ENCODE measurements at places on chromosomes 4 and X.

- DNase-seq: peak; percentile 36
Measured at GRCh38 chrX:3638280-3638873, 75.1 kb downstream of the PRKX start.

- no peak for DNase-seq
Measured at GRCh38 chrX:110395877-110396276, 37.2 kb downstream of the RTL9 start.

DNA sequence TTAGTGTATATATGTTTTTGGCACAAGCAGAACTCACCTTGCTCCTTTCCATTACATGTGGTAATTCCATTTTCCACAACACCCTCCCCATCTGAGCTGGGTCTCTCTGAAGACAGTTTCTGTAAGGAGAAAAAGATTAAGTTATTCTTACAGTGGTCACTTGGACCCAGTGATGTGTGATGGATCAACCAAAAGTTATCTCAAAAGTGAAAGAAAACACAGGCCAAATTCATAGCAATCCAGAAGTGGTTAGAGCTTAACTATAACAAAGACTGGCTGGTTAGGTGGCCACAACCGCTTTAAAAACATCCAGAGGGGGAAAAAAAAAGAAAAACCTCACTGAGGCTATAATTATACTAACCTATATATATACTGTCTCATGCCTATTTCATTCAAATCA lies 123.7 kb downstream of the AFAP1 start:
- DNase-seq: no peak

- no peak for DNase-seq
Measured at GRCh38 chr4:154911097-154911496, 130.0 kb downstream of the RBM46 start.

DNA sequence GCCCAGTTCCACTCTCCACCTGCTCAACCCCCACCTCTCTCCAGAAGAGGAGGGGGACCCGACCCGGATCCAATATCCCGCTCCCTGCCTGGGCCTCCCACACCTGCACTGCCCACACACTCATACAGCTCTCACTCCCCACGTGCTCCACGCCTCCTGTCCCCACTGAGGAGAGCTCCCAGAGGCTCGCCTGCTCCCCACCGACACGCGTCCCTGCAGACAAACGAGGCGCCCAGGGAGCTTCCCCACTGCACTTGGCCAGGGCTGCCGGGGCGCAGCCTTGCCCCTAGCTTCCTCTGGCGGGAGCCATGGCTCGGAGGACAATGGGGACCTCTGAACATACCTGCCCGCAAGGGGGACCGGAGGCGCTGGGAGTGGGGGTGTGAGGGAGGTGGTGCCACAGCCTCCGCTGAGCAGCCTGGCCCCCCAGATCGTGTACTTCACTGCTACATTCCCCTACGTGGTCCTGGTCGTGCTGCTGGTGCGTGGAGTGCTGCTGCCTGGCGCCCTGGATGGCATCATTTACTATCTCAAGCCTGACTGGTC lies 5.0 kb downstream of the SLC6A8 start:
- DNase-seq: no peak

DNA sequence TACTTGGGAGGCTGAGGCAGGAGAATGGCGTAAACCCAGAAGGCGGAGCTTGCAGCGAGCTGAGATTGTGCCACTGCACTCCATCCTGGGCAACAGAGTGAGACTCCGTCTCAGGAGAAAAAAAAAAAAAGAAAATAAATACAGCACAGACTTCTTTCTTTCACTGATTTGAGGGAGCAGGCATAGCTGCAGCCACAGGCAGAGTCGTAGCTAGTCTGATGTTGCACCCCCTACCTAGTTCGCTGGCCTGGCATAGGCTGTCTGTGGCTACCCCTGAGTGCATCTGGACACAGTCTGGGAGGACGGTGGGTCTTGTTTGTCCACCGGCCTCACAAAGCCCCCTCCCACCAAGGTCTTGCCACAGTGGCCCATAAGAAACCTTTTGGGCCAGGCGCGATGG lies 21.4 kb downstream of the IL3RA start:
- DNase-seq: no peak

DNA sequence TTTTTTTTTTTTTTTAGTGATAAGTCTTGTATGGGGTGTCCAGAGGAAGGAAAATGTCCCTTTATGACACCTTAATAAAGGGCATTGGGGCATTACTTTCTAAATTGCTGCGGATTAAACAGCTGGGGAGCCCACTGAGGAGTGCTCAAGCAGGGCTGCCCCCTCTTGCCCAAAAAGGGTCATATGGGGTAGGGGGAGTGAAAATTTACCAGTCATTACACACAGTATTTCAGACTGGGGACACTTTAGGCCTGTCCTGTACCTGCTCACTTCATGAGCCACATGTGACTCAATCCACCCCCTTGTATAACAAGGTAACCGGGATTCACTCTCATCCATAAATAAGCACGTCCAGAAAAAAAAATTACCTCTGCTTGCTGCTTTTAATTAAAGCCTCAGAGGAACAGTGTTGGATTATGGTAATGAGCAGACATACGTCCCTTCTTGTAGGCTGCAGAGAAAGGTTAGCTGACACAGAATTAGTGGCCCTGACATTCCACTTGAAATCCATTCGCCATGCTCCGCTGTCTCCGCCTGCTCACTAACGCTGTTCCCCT lies 1.8 kb downstream of the PRDM8 start:
- no peak for DNase-seq

DNA sequence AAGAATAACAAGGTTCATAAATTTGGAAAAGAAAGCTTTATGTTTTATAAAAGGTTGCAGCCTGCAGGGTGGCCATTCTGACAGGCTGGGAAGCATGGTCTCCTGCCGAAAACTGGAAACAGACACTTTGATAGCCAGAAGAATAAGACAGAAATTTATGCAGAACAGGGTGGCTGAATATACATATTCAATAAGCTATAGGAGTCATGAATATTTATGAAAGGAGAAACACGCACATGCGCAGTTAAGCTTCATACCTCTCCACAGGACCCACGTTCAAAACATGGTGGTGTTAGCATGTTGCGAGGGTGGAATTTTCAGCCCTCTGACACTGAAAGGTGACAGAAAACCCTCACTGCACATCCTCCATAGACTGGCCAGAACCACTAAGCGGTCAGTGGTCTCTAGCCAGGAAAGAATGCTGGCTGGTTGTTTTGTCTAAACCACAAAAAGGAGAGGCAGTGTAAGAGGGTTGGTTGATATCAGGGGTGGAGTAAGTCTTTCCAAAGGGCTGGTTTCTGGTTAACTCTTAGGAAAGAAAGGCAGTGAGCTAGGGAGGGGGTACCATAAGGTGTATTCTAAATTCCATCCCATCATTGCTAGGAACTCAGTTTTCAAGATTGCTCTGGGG lies 58.2 kb downstream of the ANXA10 start:
- DNase-seq: no peak

GRCh38 chrX:26672571-26672970 lies 456.6 kb downstream of the MAGEB5 start:
- DNase-seq: no peak

GRCh38 chr4:67459164-67459563 lies 86.1 kb downstream of the CENPC start:
- DNase-seq: no peak

- no peak for DNase-seq
Measured at GRCh38 chrX:46268412-46268811, 276.8 kb downstream of the ZNF674 start.

GRCh38 chrX:50100188-50100587 lies 100.6 kb downstream of the AKAP4 start:
- no peak for DNase-seq

DNA sequence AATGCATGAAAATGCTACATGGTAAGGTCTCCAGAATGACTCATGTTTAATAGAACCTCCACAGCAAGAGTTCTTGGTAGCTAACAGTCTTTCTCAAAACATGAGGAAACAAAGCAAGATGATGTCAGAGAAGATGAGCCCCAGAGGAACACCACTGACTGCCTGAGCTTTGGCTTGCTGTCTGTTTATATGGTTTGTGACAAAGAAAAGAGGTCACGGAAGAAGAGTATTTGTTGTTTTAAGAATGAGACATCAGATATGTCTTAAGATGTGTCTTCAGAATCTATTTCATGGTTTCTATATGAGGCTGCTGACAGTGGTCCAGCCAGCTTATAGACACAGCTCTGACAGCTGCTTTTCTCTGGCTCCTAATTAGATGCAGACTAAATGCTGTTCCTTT lies 18.8 kb upstream of the AREG start:
- peak; percentile 76 for DNase-seq

DNA sequence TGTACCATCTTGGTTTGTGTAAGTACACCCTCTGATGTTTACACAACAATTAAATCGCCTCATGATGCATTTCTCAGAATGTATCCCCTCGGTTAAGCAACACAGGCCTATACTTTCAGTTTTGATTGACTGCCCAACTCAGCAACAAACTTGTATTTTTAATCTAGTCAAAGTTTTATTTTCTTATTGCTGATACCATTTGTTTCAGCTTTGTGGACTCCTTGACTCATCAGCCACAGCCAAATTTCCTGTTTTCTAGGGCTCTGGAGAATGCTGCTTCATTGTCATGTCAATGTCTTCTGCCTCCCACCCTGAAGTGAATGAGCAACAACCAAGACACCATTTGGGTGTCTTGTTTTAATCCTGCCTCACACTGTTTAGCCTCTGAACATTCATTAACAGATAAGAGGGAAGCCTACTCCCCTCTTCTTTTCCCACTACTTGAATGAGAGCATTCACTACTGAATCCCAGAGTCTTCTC lies 14.0 kb downstream of the BBS12 start:
- no peak for DNase-seq

DNA sequence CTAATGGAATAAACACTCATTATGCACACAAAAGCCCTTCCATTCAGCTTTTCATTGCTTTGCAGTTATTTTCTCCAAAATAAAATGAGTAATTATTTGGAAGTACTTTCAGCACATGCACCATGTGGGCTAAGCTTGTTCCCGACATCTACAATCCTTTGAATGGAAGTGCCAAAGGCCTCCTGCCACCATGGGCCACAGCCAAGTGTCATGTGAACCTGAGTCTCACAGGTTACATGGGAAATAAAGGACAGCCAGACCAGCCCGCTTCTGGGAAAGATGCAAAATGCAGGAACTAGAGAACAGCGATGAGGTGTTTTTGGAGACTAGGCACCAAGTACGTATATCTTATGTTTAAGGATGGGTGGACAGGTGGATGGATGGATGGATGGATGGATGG lies 181.8 kb downstream of the AFF2 start:
- DNase-seq: no peak

DNA sequence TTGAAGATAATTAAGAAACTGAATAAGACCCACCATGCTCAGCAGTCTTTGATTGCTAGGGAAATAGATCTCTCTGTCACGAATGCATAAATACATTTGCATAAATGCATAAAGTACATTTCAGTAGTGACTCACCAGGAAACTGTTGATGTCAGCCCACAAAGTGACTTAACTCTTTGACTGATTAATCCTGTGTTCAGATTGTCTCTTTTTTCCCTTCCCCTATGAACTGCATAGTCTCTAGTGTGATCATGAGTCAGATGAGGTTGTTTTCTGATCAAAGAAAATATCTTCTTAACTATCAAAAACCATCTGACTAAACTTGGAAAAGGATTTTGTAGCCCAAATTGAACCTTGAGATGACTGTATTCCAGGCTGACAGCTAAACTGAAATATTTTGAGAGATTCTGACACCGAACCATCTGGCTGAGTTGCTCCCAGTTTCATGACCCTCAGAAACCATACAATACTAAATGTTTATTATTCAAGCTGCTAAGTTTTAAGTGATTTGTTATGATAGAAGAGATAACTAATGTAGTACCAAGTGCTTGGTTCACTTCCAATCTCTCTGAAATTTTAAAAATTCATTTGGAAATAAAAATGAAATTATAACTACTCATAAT lies 1381.5 kb upstream of the AGA start:
- no peak for DNase-seq

GRCh38 chr4:87819281-87819919 lies 13.4 kb upstream of the MEPE start:
- peak; percentile 36 for DNase-seq

DNA sequence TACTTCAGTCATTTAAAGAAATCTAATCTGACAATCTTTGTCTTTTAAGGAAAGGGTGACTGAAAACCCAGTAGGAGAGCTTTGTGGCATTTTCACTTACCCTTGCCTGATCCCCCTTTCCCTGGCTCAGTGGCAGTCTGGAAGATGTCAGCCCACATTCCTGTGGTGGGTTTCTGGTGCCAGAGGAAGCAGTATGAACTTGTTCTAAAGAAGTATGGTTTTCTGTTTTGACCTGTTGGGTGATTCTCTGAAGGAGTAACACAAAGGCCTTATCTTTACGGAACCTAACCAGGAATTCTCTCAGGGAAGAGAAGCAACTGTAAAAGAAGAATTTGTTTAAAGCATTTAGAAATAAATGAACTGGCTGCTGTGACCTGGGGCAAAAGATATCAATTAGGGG lies 41.9 kb downstream of the BMP15 start:
- DNase-seq: no peak

- peak; percentile 3 for DNase-seq
Measured at GRCh38 chr4:54281054-54281766, 52.1 kb downstream of the PDGFRA start.

GRCh38 chr4:88130544-88131305 lies 27.7 kb downstream of the ABCG2 start:
- DNase-seq: no peak

DNA sequence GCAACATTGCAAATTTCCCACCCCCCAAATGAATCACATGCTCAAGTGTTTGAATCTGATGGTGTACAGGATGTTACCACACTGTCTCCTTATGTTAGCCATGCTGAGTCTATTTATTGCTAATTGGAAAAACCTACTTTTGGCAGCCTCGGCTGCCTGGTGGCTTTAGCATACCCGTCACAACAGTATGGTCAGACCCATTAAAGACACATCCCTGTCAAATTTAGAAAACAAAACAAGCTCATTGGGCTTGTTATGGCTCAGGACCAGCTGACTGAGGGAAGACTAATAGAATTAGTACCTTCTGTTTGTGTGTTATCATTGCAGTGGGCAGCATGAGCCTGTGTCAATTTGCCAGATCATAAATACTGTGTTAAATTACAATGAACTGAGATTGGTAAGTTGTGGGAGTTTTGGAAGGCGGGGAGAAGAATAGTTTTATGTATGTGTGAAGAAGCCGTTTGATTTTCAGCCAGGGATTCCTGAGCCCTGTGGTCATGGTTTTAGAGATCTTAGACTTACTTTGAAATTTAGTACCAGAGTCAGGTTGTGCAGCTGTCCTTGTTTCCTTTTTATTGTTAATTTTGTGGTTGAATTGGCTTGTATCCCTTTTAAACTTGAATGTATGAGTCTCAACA lies 66.8 kb downstream of the POLA1 start:
- DNase-seq: no peak

GRCh38 chr4:160299177-160299576 lies 1196.3 kb downstream of the RAPGEF2 start:
- DNase-seq: no peak

- no peak for DNase-seq
Measured at GRCh38 chrX:131764216-131764615, 220.3 kb downstream of the OR13H1 start.

GRCh38 chr4:184251670-184251980 lies 34.0 kb upstream of the ENPP6 start:
- no peak for DNase-seq

DNA sequence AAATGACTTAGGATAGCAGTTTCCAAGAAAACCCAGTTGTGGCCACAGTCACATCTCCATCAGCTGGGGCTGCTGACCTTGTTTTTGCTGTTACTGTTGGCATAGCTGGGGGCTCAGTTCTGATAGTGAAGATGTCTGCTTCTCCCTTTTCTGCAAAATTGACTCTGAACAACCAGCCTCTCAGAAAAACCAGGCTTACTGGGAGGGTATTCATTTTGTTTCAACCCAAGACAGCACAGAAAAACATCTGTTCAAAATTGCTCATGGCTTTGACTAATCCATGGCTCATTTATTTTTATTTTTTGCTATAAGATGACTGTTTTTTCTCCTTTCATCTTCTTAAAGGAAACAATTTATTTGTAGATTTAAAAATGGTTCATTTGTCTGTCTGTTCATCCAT lies 53.1 kb downstream of the RASL11B start:
- no peak for DNase-seq
